ENCODE measurements at places on chromosomes 5 and 9.

GRCh38 chr5:16383544-16384052, 82.0 kb downstream of the ZNF622 start:
- DNase-seq, result no peak

- DNase-seq, result no peak
Observed at GRCh38 chr9:118336250-118336942, 632.2 kb downstream of the TLR4 start.

GRCh38 chr9:107242073-107243030, 40.7 kb upstream of the RAD23B start:
- no peak for DNase-seq

GRCh38 chr5:110258460-110259216, 467.8 kb downstream of the TMEM232 start:
- no peak for DNase-seq

DNA sequence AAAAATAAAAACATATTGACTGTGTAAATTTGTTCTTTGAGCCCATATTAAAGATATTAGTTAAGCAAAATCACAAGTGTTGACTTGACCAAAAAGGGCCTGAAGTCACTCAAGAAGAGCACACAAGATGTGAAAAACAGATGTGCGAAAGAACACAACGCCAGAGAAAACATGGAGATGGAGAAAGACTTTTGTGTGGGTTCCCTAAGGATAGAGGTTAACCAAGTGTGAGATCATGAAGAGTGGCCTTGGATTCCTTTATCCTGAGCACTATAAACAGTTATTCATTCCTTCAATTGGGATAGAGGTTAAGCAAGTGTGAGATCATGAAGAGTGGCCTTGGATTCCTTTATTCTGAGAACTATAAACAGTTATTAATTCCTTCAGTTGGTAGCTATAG, 361.8 kb downstream of the CDH18 start:
- DNase-seq, result no peak

DNA sequence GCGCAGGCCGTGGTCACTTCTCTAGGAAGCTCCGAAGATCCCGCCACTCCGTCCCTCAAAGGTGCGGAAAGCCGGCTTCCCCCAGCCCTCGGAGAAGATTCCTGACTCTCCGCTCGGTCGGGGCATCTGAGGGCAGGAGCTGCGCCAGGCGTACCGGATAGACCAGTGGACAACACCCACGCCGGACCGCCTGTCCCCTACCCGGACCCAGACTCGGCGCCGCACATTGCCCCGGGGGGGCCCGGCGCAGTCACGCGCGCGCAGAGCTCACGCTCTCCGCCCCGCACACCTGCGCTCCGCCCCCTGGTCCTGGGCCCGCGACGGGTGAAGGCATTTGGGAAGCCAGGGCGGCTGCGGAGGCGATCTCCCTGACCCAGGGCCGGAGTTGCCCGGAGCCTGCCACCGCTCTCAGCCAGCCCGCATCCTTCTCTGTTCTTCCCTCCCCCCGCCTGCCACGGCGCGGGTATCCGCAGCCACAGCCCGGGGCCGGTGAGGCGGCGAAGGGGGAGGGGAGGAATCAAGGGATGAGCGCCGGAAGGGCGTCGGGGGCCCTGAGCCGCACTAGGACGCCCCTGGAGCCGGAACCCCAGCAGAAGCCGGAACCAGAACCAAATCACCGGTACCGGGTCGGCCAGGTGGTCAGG, 448 bp downstream of the RELL2 start:
- DNase-seq, result peak; percentile 57

- DNase-seq, result no peak
Observed at GRCh38 chr9:7982907-7983306, 183.3 kb upstream of the DMAC1 start.

- DNase-seq, result no peak
Observed at GRCh38 chr9:106481013-106481609, 381.9 kb upstream of the ZNF462 start.

DNA sequence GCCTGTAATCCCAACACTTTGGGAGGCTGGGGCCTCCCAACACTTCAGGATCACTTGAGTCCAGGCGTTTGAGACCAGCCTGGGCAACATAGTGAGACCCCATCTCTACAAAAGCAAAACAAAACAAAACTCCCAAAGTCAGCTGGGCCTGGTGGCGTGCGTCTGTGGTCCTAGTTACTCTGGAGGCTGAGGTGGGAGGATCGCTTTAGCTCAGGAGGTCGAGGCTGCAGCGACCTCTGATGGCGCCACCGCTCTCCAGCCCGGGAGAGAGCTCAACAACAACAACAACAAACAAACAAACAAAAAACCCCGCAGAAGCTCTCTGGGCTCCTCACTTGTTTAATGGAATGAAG, 528 bp downstream of the ACOT12 start:
- no peak for DNase-seq

- no peak for DNase-seq
Observed at GRCh38 chr5:4114452-4114851, 518.8 kb downstream of the IRX1 start.

GRCh38 chr5:9059920-9060691, 485.8 kb downstream of the SEMA5A start:
- DNase-seq, result no peak

- no peak for DNase-seq
Observed at GRCh38 chr5:96302174-96302738, 130.8 kb downstream of the PCSK1 start.

GRCh38 chr9:87370049-87370685, 127.5 kb upstream of the DAPK1 start:
- DNase-seq, result no peak

DNA sequence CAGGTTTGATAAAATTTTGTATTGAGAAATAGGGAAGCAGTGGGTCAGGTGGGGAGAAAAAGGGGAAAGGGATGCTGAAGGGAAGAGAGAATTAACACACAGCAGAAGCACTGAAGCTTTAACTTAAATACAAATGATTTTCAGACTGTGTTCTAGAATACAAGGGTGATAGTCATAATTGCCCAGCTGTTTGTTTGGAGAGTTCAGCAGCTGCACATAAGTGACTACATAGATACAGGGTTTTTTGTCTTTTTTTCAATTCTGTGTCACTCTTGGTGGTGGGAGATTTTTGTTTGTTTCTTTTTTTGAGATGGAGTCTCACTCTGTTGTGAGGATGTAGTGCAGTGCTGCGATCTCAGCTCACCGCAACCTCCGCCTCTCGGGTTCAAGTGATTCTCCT, 590.4 kb upstream of the SEMA6A start:
- DNase-seq, result no peak

DNA sequence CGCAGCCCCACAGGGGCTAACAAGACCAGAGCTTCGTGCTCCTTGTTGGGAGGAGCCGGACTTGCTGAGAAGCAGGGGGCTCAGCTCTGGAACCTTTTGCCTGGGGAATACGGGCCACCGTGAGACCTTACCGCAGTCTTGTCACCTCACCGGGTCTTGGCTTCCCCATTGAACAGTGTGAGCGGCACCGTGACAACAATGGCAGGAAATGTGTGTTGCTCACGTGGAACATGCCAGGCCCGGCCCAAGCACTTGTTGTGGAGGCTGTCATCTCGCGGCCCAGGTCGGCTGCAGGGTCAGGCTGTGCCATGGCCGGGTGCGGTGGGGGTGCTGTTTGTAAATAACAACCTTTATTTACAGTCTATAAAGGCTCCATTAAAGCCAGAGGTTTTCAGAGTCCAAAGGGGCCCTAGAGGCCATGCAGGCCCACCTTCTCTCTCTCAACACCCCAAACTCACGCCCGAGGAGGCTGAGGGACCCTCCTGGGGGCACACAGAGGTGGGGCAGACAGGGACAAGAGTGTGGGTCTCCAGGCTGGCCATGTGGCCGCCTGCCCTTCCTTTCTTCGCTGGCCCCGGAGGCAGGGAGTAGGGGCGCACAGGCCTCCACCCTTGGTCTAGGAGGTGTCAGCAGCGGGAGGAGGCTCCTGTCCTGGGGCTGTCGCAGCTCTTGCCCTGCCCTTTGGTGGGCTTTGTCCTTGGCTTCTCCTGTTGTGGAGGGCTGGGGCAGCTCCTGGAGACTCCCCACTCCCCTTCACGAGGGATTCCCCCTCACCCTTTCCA, 79.7 kb downstream of the TSPAN17 start:
- no peak for DNase-seq

DNA sequence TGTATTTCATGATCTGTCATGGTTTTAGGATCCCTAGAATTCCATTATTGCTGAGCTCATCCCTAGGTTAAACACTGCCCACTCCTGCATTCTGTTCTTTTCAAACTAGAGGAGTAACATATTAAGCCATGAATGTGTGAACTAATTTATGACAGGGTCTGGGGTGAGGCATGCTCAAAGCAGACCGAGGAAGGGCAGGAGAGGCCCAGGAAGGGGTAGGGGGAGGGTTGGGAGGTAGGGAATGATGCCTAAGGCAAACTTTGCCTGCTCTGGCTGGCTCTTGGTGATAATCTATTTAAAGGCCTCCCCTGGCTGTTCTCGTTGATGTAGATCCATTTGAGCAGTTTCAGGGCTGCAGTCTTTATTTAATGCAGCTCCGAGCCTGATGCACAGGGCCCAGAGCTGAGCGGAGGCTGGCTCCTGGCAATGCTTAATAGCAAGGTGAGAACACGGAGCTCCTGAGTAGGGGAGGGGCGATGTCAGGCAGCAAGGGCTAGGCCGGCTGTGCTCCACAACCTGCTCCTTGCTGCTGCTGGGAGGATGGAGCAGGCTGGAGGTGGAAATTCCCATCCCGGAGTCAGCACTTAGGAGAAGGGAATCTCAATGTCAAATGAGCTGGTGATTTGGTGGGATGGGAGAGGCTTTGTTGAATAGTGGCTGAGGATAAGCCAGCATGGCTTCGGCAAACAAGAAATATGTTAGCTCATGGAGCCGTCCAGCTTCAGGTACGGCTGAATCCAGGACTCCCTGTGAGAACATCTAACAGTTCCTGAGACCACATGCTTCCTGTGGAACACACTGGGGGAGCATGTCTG, 73.2 kb upstream of the UNC5A start:
- no peak for DNase-seq

GRCh38 chr5:40027400-40027799, 602.6 kb upstream of the DAB2 start:
- DNase-seq, result no peak

DNA sequence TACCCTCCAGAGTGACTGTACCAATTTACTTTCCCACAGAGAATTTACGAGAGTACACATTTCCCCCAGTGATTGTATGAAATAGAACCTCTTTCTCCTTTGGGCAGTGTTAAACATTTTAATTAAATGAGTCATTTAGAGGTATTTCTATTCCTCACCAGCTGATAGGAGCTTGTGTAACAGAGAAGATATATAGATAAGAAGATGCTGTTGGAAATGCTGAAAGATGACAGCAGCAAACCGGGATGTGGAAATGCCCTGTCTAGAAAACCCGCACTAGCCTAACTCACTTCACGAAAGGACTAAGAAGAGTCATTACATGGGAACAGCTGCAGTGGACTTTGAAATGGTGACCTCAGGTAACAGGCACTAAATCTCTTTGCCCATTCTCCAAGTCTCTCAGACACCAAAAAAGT, 68.3 kb downstream of the LPAR1 start:
- no peak for DNase-seq

DNA sequence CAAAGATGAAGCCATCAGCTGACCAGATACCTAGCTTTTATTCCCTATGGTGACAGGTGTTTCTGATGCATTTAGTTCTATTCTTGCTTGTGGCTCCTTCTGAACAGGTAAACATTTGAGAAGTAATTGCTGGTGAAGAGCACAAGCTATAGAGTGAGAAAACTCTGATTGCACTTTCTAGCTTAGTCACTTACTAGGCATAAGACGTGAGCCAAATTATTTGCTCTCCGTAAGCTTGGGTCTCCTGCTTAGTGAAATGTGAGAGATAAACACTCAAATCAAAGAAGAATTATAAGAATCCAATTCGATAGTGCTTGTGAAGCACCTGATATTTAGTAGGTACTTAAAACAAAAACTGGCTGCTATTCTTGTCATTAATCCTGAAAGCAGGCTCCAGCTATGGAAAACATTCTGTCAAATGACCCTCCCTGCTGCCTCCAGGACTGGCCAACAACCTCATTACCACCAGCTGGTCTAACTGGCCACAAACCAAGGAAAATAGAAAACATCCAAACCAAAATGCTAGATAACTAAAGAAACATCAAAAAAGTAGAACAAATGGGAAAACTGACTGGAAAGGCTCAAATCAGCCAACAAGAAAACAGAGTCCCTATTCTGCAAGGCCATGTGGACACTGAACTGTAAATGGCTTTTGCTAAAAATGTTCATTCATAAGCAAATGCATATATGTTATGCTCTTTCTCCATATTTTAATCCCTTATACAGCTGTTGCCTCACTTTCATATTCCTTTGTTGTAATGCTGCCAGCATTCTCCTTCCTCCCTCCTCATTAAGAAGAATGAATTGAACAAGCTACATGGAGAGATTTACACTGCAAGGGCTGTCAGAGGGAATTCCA, 616.1 kb downstream of the DTWD2 start:
- no peak for DNase-seq

DNA sequence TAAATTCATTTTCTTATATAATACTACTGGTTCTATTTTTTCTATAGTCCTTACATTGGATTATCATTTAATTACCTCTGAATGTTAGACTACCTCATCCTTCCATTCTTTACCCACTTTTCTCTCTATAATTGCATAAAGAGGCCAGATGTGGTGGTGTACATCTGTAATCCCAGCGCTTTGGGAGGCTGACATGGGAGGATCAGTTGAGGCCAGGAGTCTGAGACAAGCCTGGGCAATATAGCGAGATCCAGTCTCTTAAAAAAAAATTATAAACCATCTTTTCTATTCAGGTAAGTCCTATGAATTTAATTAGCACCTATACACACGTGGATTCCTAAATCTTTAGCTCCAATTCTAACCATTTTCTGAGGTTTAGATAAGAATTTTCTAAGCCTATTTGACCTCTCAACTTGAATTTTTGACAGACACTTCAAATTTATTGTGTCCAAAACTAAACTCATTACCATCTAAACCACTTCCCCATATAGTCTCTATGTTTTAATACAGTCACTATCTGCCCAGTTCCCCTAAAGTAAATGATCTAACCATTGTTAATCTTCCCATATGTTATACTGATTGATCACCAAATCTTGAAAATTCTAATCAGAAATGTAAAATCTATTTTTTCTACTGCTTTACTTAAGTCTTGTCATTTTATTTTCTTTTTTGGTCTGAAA, 33.0 kb upstream of the CHD1 start:
- no peak for DNase-seq

GRCh38 chr5:54656261-54656728, 138.7 kb downstream of the SNX18 start:
- DNase-seq, result no peak

DNA sequence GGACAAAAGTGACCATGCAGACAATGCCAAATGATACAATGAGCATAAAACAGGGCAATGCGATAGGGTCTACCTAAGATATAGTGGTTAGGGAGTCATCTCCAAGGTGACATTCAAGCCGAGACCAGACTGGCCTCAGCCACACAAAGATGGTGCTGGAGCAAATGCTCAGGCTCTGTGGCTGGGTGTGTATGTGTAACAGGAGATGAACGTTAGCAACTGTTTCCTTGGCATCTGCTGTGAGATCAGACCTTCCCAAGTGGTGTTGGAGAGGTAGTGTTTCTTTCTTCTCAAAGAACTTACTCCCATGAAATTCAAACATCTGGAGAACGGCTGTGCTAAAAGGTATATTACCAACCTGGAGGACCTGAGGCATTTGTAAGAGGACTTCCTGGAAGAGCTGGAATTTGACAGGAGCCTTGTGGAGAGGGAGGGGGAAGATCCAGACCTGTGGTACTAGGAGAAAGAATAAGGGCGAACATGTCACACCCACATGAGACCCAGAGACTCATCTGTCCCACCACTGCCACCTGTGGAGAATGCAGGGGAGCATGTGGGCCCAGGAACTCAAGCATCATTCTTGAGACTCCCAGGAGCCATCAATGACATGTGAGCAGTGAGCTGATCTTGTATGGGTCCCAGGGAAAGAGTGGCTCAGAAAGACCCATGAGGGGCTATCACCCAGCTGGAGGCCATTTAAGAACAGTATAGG, 21.4 kb upstream of the ANXA6 start:
- DNase-seq, result no peak
